ENCODE measurements at places on chromosomes 1 and 21.
A peak's percentile ranks its signal among the peaks of the same experiment; 100 is the strongest.

- no peak for DNase-seq
Measured at GRCh38 chr1:37434292-37435225, 39.8 kb upstream of the ZC3H12A start.

- no peak for DNase-seq
Measured at GRCh38 chr1:90835661-90836344, 118.7 kb upstream of the BARHL2 start.

DNA sequence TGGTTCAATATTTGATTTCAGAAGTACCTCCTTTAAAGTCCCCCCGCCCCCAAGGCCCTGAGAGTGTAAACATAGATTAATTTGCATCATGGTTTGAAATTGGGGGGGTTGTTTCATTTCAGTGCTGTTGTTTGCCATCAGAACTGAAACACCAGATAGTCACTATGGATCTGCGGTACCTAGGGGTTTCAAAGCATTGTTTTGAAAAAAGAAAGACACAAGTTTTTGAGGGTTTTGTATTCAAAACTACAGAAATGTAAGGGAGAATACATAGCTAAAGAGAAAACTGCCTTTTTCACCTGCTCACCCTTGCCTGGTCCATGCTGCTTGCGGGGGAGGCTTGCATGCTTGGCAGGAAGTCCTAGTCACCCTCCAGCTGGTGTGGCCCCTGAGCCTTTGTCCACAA lies 59.3 kb downstream of the ACP6 start:
- no peak for DNase-seq

DNA sequence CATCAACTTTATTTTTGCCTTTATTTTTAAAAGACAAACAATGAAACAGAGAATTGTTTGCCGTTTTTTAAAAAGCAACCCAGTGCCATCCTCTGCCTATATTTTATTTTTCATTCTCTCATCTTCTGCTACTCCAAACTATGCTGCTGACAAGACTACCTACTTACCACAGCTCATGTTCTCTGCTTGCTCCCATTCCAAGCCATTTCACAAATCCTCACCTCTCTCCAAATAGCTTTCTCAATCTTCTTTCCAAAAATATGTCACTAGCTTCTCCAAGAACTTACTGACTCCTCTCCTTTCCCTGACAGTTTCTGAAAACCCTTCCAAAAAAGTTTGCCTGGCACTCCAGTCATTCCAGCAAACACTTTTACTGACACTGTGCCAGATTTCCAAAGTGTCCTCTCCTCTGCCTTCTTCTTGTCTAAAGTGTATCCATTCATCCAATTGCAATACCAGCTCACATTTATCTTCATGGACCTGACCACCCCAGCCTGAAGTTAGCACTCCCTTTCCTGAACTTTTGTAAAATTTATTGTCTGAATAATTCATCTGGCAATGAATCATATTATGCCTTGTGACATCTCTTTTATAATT lies 766.5 kb upstream of the B3GALT2 start:
- DNase-seq: no peak

DNA sequence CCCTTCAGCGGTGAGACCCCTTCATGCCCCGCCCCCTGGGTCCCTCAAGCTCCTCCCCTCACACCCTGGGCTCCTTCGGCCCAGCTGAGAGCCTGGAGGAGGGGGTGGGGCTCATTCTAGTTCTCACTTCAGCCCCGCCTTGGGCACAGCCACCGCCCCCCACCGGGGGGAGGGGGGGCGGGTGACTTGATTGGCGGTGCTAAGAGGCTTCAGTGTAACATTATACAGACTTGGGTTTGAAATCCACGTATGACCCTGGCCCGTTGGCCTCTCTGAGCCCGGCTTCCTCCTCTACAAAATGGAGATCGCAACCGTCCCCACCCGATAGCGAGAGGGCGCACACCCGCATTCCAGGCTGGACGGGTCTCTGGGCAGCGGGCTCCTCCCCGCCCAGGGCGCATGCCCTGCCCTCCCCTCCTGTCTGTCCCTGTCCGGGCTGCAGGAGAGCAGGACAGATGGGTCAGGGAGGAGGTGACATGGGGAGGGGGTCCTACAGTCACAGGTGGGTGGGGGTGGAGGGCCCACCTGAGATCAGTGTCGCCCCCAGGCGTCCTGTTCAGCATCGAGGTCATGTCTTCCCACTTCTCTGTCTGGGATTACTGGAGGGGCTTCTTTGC lies 5.1 kb downstream of the CLCNKB start:
- DNase-seq: no peak

- no peak for DNase-seq
Measured at GRCh38 chr1:81733480-81733879, 67.3 kb upstream of the ADGRL2 start.

DNA sequence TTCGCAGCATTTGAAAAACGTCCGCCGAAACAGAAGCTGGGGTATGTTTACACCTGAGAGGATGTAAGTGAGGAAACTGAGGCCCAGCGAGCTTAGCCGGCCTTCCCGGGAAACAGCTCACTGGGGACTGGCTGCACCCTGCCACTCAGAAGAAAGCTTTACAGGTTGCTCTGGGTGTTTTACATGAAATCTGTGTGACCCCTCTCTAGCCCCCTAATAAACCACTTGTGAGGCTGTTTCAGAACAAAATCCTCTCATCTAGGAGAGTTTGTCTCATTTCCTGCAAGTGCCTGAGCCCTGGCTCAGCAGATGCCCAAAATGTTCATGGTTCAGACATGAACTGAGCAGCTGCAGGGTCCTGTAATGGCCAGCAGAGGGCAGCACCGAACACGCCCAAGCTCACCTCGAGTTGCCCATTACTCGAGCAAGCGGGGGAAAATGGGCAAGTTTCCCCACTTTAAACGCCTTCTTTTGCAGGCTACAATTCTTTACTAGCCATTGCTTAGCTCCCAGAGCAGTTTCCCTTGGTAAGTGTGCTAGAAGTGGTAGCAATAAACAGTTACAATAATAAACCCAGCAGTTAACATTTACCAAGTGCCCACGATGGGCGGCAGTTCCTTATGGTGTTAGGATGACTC lies 76.4 kb downstream of the FHAD1 start:
- DNase-seq: peak; percentile 87

GRCh38 chr1:20100632-20101355 lies 18.5 kb downstream of the PLA2G2D start:
- DNase-seq: no peak

DNA sequence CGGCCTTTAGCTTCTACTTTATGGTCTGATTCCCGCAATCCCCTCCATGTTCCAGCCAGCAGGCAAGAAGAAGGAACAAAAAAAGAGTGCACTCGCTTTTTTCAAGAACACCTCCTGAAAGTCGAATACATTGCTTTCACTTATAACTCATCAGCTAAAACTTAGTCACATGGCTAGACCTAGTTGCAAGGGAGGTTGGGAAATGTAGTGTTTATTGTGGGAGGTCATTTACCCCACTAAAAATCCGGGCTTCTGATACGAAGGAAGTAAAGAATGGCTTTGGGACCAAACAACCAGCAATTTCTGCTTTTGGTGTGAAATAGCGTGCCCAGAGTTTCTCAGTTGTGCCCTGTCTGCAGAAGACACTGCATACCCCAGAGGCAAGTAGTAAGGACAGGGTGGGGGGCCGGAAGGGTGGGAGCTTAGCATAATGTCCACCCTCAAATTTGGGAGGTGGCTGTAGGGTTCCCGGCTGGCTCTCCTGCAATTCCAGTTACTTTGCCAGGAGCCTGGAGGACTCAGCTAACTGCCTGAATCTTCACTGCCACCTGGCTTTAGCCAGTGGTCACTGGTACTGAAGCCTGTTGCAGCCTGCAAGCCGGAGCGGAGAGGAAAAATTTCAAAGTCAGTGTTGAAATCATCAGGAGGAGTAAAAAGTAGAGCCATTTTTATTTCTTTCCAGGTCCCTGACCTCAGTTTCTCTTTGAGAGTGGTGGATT lies 57.7 kb upstream of the F3 start:
- no peak for DNase-seq

- DNase-seq: no peak
Measured at GRCh38 chr1:32180186-32181060, 948 bp downstream of the TXLNA start.

GRCh38 chr21:44749116-44749758 lies 37.9 kb upstream of the TSPEAR start:
- no peak for DNase-seq

DNA sequence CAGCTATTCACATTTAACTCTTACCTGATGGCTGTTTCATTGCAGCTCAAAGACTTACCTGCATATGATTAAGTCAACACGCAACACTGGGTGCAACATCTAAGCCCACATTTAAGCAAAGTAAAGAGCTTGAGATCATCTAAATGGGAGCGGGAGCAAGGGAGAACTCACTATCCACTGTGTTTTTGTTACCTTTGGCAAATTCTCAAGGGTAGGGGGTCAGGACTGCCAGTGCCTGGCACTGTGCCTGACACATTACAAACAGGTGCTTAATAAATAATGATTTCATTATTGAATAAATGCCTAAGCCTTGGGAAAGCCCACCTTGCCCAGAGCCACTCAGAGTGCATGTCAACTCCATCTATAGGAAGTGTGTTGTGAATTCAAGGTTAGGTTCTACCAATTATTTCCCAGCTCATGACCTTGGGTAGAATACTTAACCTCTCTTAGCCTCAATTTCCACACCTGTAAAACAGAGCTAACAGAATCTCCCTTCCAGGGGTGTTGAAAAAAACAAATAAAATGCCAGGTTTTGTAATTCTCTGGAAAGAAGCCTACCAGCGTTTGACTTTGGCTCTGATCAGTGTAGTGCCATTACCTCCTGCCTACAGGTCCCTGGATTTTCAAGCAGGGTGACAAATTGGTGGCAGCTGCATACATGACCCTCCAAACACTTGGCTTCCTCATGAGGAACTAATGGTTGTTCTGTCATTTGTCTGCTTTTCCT lies 109.7 kb downstream of the TGFBR3 start:
- DNase-seq: no peak

DNA sequence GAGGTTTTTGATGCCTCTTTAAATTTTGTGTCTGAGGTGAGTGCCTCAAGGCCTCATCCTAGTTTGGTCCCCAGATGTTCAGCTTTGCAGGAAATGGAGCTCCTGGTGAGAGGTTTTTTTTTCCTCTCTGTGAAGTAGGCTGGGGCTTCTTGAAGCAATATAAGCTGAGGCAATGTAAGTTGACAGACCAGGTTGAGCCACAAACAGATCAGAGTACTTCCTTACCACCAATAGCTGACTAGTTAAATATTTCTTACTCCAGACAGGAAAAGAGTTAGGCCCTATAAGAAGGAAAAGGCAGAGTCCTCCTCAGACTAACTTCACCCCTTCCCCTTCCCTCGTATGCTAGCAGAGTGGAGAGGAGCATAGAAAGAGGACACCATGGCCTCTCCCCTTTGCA lies 341.0 kb downstream of the LMO4 start:
- DNase-seq: no peak

DNA sequence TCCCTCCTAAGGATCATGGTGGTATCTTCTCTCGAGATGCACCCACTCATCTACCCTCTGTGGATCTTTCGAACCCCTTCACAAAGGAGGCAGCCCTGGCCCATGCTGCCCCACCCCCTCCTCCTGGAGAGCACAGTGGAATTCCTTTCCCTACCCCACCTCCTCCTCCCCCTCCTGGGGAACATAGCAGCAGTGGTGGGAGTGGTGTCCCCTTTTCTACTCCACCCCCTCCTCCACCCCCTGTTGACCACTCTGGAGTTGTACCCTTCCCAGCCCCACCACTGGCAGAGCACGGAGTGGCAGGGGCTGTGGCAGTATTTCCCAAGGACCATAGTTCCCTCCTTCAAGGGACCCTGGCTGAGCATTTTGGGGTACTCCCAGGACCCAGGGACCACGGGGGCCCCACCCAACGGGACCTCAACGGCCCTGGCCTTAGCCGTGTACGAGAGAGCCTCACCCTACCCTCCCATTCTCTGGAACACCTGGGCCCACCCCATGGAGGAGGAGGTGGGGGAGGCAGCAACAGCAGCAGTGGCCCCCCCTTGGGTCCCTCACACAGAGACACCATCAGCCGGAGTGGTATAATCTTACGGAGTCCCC lies 14.5 kb upstream of the TARS2 start:
- DNase-seq: no peak

GRCh38 chr21:45357436-45358260 lies 47.3 kb upstream of the COL18A1 start:
- DNase-seq: no peak

GRCh38 chr1:51044834-51045233 lies 57.2 kb upstream of the C1orf185 start:
- no peak for DNase-seq

GRCh38 chr1:4557949-4558348 lies 96.5 kb upstream of the AJAP1 start:
- DNase-seq: no peak

DNA sequence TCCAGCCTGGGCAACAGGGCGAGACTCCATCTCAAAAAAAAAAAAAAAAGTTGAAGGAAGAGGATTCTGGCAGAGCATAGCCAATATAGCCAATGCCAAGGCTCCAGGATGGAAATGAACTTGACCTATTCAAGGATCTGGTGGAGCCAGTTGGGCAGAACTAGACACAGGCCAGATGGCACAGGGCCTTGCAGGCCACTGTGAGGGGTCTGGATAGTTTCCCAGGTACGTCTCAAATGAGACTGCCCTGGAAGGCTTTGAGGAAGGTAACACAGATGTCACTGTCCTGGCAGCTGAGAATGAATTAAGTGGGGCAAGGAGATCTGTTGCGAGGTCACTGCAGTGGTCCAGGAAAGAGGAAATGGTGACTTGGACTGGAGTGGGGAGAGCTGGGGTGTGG lies 12.0 kb upstream of the ARHGEF19 start:
- no peak for DNase-seq

DNA sequence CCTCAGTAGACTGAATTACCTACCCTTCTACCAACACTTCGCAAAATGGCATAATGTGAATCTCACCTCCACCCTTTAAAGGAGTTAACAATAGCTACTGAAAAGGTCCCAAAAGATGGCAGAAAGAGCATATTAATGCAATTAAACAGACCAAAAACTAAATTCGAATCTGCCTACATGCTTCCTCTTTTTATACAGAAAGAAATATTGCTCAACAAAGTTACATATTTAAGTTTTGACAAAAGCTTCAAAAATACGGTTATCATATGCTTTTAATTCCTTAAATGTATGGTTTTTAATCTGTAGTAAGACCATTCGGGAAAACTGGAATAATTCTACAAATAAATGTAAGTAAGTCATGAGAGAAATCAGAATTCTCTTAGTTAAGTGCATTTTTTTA lies 2.2 kb downstream of the APP start:
- DNase-seq: no peak

DNA sequence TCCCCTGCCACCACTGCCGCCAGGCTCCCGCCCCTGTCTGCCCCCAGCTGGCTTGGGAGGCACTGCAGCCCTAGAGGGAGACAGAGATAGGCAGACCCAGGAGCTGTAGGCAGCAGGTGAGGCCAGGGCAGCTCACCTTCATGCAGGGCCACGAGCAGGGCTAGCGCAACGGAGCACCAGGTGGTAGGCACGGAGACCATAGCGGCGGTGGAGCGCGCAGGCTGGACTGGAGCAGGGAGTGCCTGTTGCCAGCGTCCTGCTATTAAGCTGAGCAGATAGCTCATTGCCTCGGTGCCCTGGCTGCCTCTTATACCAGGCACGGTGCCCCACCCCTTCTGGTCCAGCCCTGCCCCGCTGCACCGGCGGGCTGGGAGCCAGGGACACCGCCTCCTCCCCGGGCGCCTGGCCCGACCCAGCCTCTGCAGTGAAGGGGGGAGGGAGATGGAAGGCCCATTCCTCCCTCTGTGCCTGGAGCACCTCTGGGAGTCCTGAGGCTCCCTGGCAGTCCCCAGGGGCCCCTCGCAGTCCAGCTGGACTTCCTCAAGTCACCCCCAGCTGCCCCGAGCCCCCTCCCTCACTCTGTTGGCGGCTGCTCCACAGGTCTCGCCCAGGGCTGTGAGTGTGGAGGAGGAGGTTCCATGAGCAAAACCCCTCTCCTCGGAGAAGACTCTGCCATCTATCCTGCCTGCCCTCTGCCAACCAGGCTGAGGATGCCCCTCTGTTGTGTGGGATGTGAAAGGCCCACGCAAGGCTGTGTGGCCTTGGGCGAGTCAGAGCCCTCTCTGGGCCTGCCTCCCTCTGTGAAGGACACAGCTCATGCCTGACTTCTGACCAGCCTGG lies at the start of gene EDN2:
Gene EDN2 (minus strand): TSS at position 282 of the 840 bp plus-strand sequence. CDS start 82 bp downstream, at position 200.
- DNase-seq: no peak

Measured in ascending aorta (tissue), 2 donors.